ENCODE measurements at places on chromosomes 5 and 9. TPM values are rescaled to one million over a fixed set of nuclear protein-coding genes. Genes with fewer than 3 reads are reported as not detected.

CCDC187 gene
- not detected for total RNA-seq

- no peaks in the 10 kb centered on the region for H3K36me3 ChIP-seq
- no peaks in the 10 kb centered on the region for H3K4me1 ChIP-seq
- no peak overlapping the region for H3K27ac ChIP-seq
- DNase-seq: no peak
- H3K27me3 ChIP-seq: no peaks in the 10 kb centered on the region
These were observed 20.8 kb downstream of the MEGF10 start for GRCh38 chr5:127311349-127311748.

DNA sequence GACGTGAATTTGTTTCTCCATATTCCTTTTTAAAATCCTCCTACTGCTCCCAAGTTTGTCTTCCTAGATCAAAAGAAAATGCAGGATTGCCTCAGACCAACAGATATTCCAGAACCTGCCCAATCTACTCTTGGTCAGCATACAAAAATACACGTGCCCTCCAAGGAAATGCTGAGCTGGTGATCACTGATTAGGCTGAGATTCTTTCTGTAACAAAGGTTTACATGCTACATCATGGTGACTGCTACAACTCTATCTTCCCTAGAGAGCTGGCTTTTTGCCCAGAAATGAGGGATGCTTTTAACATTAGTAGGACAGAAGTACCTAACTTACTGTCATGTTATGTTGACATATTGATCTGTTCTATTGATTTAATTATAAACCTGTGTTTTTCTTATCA is 35.5 kb downstream of the OR2Y1 start:
- H3K27me3 ChIP-seq: no peaks in the 10 kb centered on the region
- H3K36me3 ChIP-seq: no peaks in the 10 kb centered on the region
- no peak overlapping the region for H3K27ac ChIP-seq
- H3K4me3 ChIP-seq: no peak overlapping the region
- DNase-seq: no peak

- H3K27ac ChIP-seq: no peak overlapping the region
- no peaks in the 10 kb centered on the region for H3K4me1 ChIP-seq
- DNase-seq: no peak
- no peaks in the 10 kb centered on the region for H3K27me3 ChIP-seq
- H3K4me3 ChIP-seq: no peak overlapping the region
- H3K36me3 ChIP-seq: no peaks in the 10 kb centered on the region
These were observed 174.7 kb downstream of the FBXL7 start for GRCh38 chr5:15674716-15675115.

GABRA1 gene
- total RNA-seq: not detected

ANKRD34B gene
- total RNA-seq: not detected

- no peak overlapping the region for H3K4me3 ChIP-seq
- no peak overlapping the region for H3K27ac ChIP-seq
- no peaks in the 10 kb centered on the region for H3K36me3 ChIP-seq
These were observed 159.5 kb downstream of the GNA14 start for GRCh38 chr9:77488439-77489126.

CTSL gene
- 147 TPM for total RNA-seq

- DNase-seq: no peak
- no peak overlapping the region for H3K4me3 ChIP-seq
- H3K36me3 ChIP-seq: no peaks in the 10 kb centered on the region
- H3K27me3 ChIP-seq: no peaks in the 10 kb centered on the region
- H3K27ac ChIP-seq: no peak overlapping the region
These were observed 5.8 kb downstream of the LCN12 start for GRCh38 chr9:136957901-136958300.

DNA sequence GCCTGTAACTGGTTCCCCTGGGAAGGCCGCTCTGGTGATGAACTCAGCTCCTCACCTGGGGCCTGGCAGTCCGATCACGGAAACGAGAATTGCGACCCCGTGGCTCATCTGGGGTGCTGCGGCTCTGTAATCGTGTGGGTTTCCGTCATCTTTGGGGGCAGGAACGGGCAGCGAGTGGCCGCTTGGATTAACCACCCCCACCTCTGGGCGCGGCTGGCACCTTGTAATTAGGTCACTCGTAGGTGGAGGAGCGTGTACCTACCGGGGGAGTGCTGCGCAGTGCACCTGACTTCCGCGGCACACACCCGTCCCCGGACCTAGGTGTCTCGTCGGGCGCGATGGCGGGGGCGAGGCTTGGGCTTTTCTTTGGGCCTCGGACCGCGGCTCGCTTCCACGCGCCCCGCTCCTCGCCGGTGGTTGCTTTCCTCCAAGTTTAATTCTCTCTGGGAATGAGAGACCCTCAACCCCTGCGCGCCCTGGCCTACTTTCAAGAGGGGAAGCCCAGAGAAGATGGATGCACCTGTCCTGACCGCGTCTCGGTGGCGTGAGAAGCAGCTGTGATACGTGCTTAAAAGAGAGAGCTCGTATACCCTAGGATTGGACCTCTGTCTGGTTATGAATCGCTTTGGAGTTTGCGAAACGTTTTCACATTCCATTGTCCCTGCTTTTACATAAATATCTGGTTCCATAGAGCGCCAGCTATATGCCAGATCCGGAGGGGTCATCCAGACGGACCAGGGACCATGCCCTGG is 744 bp upstream of the PPP2CA start:
- DNase-seq: no peak
- no peaks in the 10 kb centered on the region for H3K36me3 ChIP-seq
- no peaks in the 10 kb centered on the region for H3K27me3 ChIP-seq
- H3K4me3 ChIP-seq: peak overlapping the region; percentile 87
- peak overlapping the region; percentile 100 for H3K27ac ChIP-seq
- no peaks in the 10 kb centered on the region for H3K4me1 ChIP-seq

- H3K36me3 ChIP-seq: no peaks in the 10 kb centered on the region
- H3K27me3 ChIP-seq: no peaks in the 10 kb centered on the region
- no peaks in the 10 kb centered on the region for H3K4me1 ChIP-seq
- no peak for DNase-seq
- no peak overlapping the region for H3K4me3 ChIP-seq
These were observed 175.8 kb downstream of the TMEM167A start for GRCh38 chr5:82901281-82901888.

DNA sequence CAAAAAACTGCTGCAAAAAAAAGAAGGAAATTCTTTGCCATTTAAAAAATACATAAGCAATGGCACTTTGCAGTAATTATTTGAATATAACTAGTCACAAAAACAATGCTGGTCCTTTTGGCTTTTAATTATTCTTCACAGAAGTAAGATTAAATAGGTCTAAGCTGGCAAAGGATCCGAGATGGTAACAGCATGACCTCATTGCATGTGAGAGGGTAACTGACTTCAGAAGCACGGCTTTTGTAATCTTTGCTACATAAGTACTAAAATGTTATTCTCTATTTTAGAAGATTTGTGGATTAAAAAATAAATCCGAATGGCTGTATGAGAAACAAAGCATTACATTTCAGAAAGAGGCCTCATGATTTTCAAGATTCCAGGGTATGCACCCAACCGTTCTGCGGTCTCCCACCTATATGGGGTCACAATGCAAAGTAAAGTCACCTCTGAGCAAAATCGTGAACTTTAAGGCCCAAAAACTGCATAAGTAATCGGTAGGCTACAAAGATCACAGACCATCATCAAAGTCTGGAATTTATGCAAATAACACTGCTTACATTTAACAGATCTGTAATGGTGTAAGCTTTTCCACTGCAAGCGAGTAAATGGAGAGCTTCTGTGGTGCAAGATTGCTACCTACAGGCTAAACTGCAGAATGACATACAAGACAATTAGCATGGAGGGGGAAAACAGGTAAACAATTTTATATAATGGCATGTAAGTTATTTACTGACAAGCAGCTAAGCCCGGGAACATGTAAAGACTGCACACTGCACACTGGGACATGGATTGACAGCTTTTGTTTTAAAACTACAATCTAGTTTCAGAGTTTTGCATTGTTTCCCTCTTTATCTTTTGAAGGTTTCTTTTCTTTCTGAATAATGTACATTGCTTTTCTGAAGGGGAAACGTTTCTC is 231.6 kb downstream of the SLF1 start:
- no peak overlapping the region for H3K4me3 ChIP-seq
- H3K27ac ChIP-seq: no peak overlapping the region
- no peaks in the 10 kb centered on the region for H3K27me3 ChIP-seq

SLC1A3 gene
- 87.5 TPM for total RNA-seq

NR5A1 gene
- total RNA-seq: not detected

HTR1A gene
- not detected for total RNA-seq

- no peaks in the 10 kb centered on the region for H3K27me3 ChIP-seq
- no peaks in the 10 kb centered on the region for H3K4me1 ChIP-seq
- H3K36me3 ChIP-seq: peaks cover 6% of the 10 kb centered on the region
- no peak overlapping the region for H3K4me3 ChIP-seq
These were observed 4.7 kb downstream of the ERCC6L2 start for GRCh38 chr9:95880021-95880690.

DNA sequence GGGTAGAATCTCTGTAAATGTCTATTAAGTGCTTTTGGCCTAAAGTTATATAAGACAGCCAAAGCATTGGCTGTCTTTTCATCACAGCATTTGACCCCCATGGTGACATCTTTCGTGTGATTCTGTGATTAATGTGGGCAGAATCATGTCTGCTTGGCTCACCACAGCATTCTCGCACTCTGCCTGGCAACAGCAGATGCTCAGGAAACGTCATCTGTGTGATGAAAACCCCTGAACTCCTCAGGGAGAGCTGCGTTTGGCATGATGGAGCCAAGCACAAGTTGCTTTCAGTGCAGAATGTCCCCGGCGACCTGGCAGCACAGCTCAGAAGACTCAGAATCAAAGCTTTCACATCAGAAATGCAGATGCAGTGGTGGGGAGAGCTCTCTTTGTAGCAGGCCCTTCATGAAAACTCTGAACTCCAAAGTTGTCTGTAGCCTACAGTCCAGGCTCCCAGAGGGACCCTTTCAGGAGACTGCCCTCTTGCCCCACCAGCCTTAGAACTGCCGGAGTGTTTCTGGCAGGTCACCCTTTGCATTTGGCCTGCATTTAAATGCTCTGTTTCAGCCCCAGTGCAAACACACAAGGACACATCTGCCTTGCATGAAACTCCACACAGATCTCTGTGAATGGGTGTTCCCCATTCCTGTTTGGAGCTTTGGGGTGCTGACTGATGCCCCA is 155.6 kb upstream of the PANK3 start:
- H3K4me3 ChIP-seq: no peak overlapping the region
- no peaks in the 10 kb centered on the region for H3K27me3 ChIP-seq
- no peaks in the 10 kb centered on the region for H3K4me1 ChIP-seq
- peak overlapping the region; percentile 19 for H3K27ac ChIP-seq

- no peak for DNase-seq
- H3K27ac ChIP-seq: no peak overlapping the region
- H3K4me1 ChIP-seq: no peaks in the 10 kb centered on the region
- no peaks in the 10 kb centered on the region for H3K36me3 ChIP-seq
- no peak overlapping the region for H3K4me3 ChIP-seq
These were observed 122.7 kb downstream of the FSTL4 start for GRCh38 chr5:133489632-133490031.

ITGA1 gene
- 26.2 TPM for total RNA-seq

- no peak overlapping the region for H3K4me3 ChIP-seq
- no peak for DNase-seq
- no peaks in the 10 kb centered on the region for H3K36me3 ChIP-seq
- no peaks in the 10 kb centered on the region for H3K27me3 ChIP-seq
These were observed 215.8 kb downstream of the BNC2 start for GRCh38 chr9:16654596-16655126.

GRCh38 chr5:9365512-9365911 is 180.4 kb downstream of the SEMA5A start:
- no peaks in the 10 kb centered on the region for H3K36me3 ChIP-seq
- no peaks in the 10 kb centered on the region for H3K27me3 ChIP-seq
- H3K4me1 ChIP-seq: no peaks in the 10 kb centered on the region
- DNase-seq: no peak

GRCh38 chr9:118384531-118385100 is 680.4 kb downstream of the TLR4 start:
- H3K36me3 ChIP-seq: no peaks in the 10 kb centered on the region
- DNase-seq: no peak
- no peaks in the 10 kb centered on the region for H3K27me3 ChIP-seq

UBE2D2 gene
- 58.1 TPM for total RNA-seq

LCP2 gene
- total RNA-seq: 21.8 TPM

- no peaks in the 10 kb centered on the region for H3K36me3 ChIP-seq
- no peak overlapping the region for H3K27ac ChIP-seq
- H3K4me1 ChIP-seq: no peaks in the 10 kb centered on the region
- H3K4me3 ChIP-seq: no peak overlapping the region
These were observed 124.4 kb downstream of the ATG10 start for GRCh38 chr5:82096249-82096648.

GRCh38 chr5:167798448-167798847 is 493.0 kb upstream of the WWC1 start:
- DNase-seq: no peak
- no peaks in the 10 kb centered on the region for H3K4me1 ChIP-seq
- no peak overlapping the region for H3K4me3 ChIP-seq
- no peak overlapping the region for H3K27ac ChIP-seq
- no peaks in the 10 kb centered on the region for H3K27me3 ChIP-seq

IFNA7 gene
- not detected for total RNA-seq

PKD2L2 gene
- 0.64 TPM for total RNA-seq

DNA sequence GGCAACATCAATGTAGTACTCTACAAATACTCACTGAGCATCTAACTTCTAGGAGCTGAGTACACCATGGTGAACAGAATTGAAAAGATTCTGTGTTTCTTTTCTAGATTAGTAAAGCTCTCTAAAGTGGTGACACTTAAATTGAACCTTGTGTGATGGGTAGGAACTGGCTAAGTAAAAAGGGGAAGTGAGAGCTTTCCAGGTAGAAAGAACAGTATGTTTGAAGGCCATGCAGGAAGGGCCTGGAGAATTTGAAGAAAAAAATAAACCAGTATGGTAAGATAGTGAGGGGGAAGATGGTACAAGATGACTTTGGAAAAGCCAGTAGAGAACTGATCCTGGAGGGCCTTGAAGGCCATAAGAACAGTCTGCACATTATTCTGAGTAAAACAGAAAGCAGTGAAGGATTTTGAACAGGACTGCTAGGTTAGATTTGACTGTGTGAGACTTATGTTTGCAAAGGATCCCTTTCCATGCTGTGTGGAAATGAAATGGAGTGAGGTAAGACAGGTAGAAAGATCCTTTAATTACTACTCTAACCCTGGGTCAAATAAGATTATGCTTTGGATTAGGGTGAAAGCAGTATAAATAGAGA is 46.7 kb upstream of the UBQLN1 start:
- H3K27ac ChIP-seq: no peak overlapping the region
- H3K36me3 ChIP-seq: no peaks in the 10 kb centered on the region
- H3K4me1 ChIP-seq: no peaks in the 10 kb centered on the region
- H3K27me3 ChIP-seq: no peaks in the 10 kb centered on the region
- H3K4me3 ChIP-seq: no peak overlapping the region
- DNase-seq: no peak

PTGR1 gene
- total RNA-seq: 87.1 TPM

RNF224 gene
- total RNA-seq: 0.29 TPM

Data from breast epithelium (tissue), 4 donors.